A549 treated with Hydrocortisone at 1 μM for 4 hours (cell line): ENCODE measurements at places on chromosomes 2 and 18. TPM values are rescaled to one million over a fixed set of nuclear protein-coding genes. Genes with fewer than 3 reads are reported as not detected.

Gene LOXHD1
- not detected in 5 replicates for total RNA-seq

Gene ADAM23
- total RNA-seq, result 8.2 to 9.5 TPM (median 9.1 TPM) in 5 replicates

Gene RAMP1
- 0.15 TPM in 1 of 5 replicates, not detected in the others for total RNA-seq

Gene ANTXR1
- total RNA-seq, result 97.2 to 167 TPM (median 135 TPM) in 5 replicates

Gene PER2
- total RNA-seq, result 5.7 to 7.5 TPM (median 6.4 TPM) in 5 replicates

Gene BCL11A
- total RNA-seq, result 0.03 to 0.25 TPM (median 0.13 TPM) in 5 replicates

Gene UGT1A4
- total RNA-seq, result 0.06 to 0.16 TPM (median 0.10 TPM) in 4 of 5 replicates, not detected in the other

Gene C1QL2
- 0.37 to 0.61 TPM (median 0.48 TPM) in 5 replicates for total RNA-seq

Gene ERBB4
- total RNA-seq, result not detected in 5 replicates

Gene CTAGE1
- total RNA-seq, result not detected in 5 replicates

Gene ERICH2
- not detected in 5 replicates for total RNA-seq

Gene RMC1
- total RNA-seq, result 15.3 to 17.1 TPM (median 16.8 TPM) in 5 replicates

Gene FBXO41
- total RNA-seq, result 3.9 to 5.5 TPM (median 5.3 TPM) in 5 replicates

Gene DTNA
- total RNA-seq, result 0.15 to 0.45 TPM (median 0.29 TPM) in 5 replicates

Gene ATF2
- total RNA-seq, result 15.1 to 20.6 TPM (median 19.0 TPM) in 5 replicates

Gene TXNDC2
- 0.07 to 0.14 TPM (median 0.12 TPM) in 5 replicates for total RNA-seq

Gene TMEM17
- 3.6 to 5.2 TPM (median 4.8 TPM) in 5 replicates for total RNA-seq

Gene RAX
- 0.05 TPM in 1 of 5 replicates, not detected in the others for total RNA-seq

Gene FEZ2
- 36.0 to 48.7 TPM (median 42.3 TPM) in 5 replicates for total RNA-seq

Gene EMILIN2
- total RNA-seq, result 8.8 to 14.5 TPM (median 13.2 TPM) in 5 replicates

Gene IMP4
- 139 to 176 TPM (median 158 TPM) in 5 replicates for total RNA-seq

Gene ONECUT2
- total RNA-seq, result 0.26 to 0.51 TPM (median 0.35 TPM) in 5 replicates

Gene FZD7
- 5.6 to 6.5 TPM (median 6.2 TPM) in 5 replicates for total RNA-seq

Gene CAPG
- 89.8 to 122 TPM (median 104 TPM) in 5 replicates for total RNA-seq

Gene MALL
- 136 to 171 TPM (median 143 TPM) in 5 replicates for total RNA-seq

Gene CARF
- total RNA-seq, result 0.74 to 1.4 TPM (median 1.2 TPM) in 5 replicates

Gene C2orf15
- total RNA-seq, result 0.45 to 0.66 TPM (median 0.48 TPM) in 5 replicates

Gene C2orf92
- total RNA-seq, result 0.71 to 1.0 TPM (median 0.83 TPM) in 5 replicates

Gene LYPD6B
- 0.10 TPM in 1 of 5 replicates, not detected in the others for total RNA-seq

Gene NEUROD1
- not detected in 5 replicates for total RNA-seq

Gene COX7A2L
- 150 to 187 TPM (median 156 TPM) in 5 replicates for total RNA-seq

Gene COL4A4
- total RNA-seq, result 1.1 to 2.4 TPM (median 1.9 TPM) in 5 replicates

Gene SERPINB4
- 0.09 to 0.25 TPM (median 0.18 TPM) in 4 of 5 replicates, not detected in the other for total RNA-seq

Gene ORMDL1
- 38.5 to 49.0 TPM (median 43.4 TPM) in 5 replicates for total RNA-seq

Gene FAM228A
- total RNA-seq, result not detected in 5 replicates

Gene GPR75
- 1.5 to 2.3 TPM (median 1.8 TPM) in 5 replicates for total RNA-seq

Gene MYO5B
- 7.3 to 9.2 TPM (median 8.4 TPM) in 5 replicates for total RNA-seq

Gene ACADL
- total RNA-seq, result 0.08 to 0.15 TPM (median 0.14 TPM) in 5 replicates

Gene CPO
- not detected in 5 replicates for total RNA-seq

Gene PLEKHH2
- total RNA-seq, result 1.5 to 2.4 TPM (median 2.1 TPM) in 5 replicates
